ENCODE measurements at places on chromosomes 11 and 22. TPM values are rescaled to one million over a fixed set of nuclear protein-coding genes. Genes with fewer than 3 reads are reported as not detected.

DNA sequence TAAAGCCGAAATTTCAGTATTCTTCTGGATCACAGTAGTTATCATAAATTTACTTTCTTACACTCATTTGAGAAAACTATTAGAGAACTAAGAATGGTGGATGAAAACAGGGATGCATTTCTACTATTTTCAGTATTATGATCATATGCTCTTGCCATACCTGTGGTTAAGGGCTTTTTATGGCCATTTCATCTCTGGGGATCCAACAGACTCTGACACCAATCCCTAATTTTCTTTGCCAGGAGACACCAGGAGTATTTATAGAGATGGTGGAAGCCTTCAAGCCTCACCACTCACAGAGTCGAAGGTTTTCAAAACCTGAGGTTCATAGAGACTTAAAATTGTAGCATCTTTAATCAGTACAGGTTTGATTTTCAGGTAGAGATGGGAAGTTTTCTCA lies at the start of gene OR51L1:
Gene OR51L1 (plus strand): TSS at position 301 of the 400 bp plus-strand sequence. CDS start 4,132 bp downstream, outside the sequence.
- H3K27ac ChIP-seq, result no peak within 1 kb of the TSS
- DNase-seq, result no peak
- no peak within 1 kb of the TSS for H3K4me3 ChIP-seq
- no peaks in the 10 kb centered on the region for H3K27me3 ChIP-seq
- no peaks in the 10 kb centered on the region for H3K36me3 ChIP-seq

DNA sequence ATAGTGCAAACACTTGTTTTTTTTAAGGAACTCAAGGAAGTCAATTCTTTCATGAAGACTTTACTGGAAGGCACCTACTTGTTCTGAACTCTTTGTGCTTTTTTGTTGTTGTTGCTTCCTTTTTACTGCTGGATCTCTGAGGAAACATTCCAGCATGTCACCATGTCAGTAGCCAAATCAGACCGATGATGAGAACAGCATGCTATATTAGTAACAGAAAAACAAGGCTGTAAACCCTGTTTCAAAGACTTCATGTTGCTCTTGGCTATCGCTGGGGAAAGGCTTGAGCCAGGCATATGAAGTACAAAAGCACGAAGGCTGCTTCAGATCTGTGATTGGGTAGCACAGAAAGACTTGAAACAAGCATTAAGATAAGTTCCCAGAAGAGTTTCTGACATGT lies 125.6 kb upstream of the SLC5A12 start:
- no peaks in the 10 kb centered on the region for H3K4me1 ChIP-seq
- H3K27ac ChIP-seq, result no peak overlapping the region
- no peaks in the 10 kb centered on the region for H3K27me3 ChIP-seq
- no peak overlapping the region for H3K4me3 ChIP-seq

GRCh38 chr22:37823134-37823985 lies at the start of gene GALR3:
TSS of gene GALR3 (plus strand) at chr22:37823382. CDS start at chr22:37823407, 25 bp downstream.
- H3K27me3 ChIP-seq, result peaks cover 37% of the 10 kb centered on the region
- H3K4me1 ChIP-seq, result peaks cover 17% of the 10 kb centered on the region
- H3K4me3 ChIP-seq, result no peak within 1 kb of the TSS
- DNase-seq, result no peak

DNA sequence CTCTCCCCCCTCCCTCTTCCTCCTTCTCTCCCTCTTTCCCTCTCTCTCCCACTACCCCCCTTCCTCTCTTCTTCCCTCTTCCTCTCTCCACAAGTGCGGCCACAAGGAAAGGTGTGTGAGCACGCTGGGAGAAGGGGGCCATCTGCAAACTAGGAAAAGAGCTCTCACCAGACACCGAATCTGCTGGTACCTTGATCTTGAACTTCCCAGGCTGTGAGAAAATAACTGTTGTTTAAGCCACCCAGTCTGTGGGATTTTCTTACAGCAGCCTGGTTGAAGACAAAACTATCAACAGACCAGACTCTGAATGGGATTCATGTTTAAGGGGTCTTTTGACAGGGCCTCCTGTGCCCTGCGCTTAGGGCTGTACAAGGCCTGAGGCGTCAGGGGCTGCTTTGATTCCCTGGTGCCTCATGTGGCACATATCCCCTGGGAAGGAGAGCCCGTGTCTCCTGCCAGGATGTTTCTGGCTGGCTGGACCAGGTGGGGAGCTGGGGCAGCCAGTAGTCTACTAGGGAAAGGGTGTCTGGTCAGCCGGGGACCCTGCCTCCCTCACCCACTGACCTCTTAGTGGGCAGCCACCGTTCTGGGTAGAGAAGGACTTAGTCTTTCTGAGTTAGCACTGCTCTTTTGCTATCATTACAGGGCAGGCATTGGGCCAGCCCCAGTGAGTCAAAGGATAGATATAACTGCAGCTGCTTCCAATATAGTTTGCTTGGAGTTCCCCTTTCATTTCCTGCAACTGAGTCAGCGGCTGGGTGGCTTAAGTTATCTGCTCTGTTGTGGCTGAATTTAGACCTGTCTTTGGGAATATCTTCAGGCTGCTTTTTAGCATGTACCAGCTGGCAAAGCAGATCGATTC lies 6.2 kb downstream of the PANX1 start:
- peak overlapping the region; percentile 79 for H3K27ac ChIP-seq
- peaks cover 15% of the 10 kb centered on the region for H3K4me1 ChIP-seq
- H3K4me3 ChIP-seq, result no peak overlapping the region
- DNase-seq, result peak; percentile 55

- no peak overlapping the region for H3K27ac ChIP-seq
- H3K4me1 ChIP-seq, result no peaks in the 10 kb centered on the region
- no peaks in the 10 kb centered on the region for H3K27me3 ChIP-seq
- H3K36me3 ChIP-seq, result no peaks in the 10 kb centered on the region
- no peak for DNase-seq
- no peak overlapping the region for H3K4me3 ChIP-seq
Observed at GRCh38 chr11:82945682-82946081, 44.1 kb downstream of the DDIAS start.

GRCh38 chr11:120792306-120792705 lies 231.6 kb upstream of the TBCEL start:
- no peaks in the 10 kb centered on the region for H3K27me3 ChIP-seq
- DNase-seq, result peak; percentile 30

DNA sequence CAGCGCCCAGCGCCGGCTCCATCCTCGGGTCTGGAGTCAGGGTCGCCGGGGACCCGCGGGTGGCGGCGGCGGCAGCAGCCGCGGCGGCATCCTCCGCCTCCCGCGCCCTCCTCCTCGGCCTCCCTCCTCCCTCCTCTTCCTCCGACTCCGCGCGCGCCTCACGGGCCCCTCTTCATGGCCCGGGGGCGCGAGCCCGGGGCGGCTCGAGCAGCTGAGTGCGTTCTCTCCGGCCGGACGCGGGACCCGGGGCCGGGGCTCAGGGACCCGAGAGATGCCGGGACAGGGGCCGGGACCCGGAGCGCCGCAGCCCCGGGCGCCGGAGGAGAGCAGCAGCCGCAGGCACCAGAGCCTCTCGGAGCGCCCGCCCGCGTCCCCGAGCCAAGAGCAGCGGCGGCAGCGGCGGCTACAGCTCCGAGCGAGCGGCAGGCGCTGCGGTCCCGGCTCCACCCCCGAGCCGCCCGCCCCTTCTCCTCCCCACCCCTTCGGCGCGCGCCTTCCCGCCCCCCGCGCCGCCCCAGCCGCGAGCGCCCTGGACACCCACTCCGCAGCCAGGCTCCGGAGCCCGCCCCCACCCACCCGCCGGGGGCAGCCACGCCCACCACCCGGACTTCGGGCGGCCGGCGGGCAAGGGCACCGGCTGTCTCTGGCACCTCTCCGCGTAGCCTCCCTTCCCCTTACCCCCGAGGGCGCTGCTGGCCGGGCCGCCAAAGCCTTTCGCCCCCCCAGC lies at the start of gene CHST1:
Gene CHST1 (minus strand): TSS at position 417 of the 727 bp plus-strand sequence. CDS start 14,699 bp downstream, outside the sequence.
- H3K27ac ChIP-seq, result peak within 1 kb of the TSS; percentile 25
- peaks cover 75% of the 10 kb centered on the region for H3K27me3 ChIP-seq
- peak; percentile 47 for DNase-seq
- H3K4me1 ChIP-seq, result peaks cover 24% of the 10 kb centered on the region

DNA sequence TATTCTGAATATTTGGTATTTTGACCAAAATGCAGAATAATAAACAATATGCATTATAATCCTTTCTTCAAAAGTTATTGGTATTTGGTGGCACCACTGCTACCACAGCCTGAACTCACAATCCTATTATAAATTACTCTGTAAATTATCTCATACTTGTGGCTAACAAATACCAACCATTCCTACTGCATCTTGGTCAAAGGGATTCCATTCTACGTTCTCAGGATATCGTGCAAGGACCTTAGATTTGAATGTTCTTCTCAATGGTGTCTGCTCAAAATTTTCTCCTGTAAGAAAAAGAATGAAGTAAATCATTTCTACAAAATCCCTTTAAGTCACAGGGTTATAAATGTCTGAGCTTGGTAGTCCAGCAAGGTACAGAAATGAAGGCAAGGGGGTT lies 58.7 kb downstream of the DENND5A start:
- H3K4me1 ChIP-seq, result peaks cover 6% of the 10 kb centered on the region
- no peak overlapping the region for H3K4me3 ChIP-seq
- H3K27ac ChIP-seq, result no peak overlapping the region
- DNase-seq, result no peak

DNA sequence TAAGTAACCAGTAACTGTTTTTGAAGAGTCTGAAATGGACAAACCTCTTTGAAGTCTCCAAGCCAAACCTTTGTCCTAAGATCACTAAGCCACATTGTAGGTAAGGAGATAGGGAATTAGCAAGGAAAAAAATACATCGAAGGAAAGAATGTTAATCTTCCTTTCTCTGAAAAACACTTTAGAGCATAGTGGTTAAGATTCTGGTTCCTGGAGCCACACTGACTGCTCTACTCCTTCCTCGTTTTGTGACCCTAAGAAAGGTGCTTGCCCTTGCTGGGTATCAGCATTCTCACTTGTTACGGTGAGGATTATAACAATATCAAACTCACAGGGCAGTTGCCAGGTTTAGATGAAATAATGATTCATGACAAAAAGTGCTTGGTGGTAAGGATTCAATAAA lies 104.0 kb downstream of the SIK3 start:
- peaks cover 31% of the 10 kb centered on the region for H3K4me1 ChIP-seq
- no peaks in the 10 kb centered on the region for H3K36me3 ChIP-seq
- DNase-seq, result no peak
- H3K27ac ChIP-seq, result no peak overlapping the region

DNA sequence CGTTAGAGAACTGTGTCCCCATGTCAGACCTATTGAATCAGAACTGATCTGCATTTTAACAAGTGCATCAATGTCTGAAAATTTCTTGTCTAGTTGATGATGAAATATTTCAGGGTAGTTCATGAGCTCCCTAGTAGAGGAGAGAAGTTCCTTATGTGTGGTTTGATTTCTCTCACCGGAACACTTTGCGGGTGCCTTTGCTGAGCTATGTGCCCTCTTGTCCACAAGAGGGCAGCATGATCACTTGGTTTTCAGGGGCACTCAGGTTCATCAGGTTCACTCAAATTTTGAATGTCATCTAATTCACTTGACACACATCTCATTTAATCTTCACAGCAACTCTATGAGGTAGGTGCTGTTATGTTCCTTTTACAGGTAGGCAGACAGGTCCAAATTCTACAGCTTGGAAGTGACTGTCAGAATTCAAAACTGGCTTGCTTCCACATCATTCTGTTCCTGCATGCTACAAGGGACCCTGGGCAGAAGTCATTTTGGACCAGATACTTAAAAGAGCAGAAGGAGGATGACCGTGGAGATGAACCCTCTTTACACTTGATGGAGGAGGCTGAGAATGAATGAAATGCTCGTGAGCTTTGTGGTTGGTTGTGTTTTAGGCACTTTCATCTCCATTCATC lies 55.6 kb downstream of the P4HA3 start:
- DNase-seq, result peak; percentile 47
- no peaks in the 10 kb centered on the region for H3K27me3 ChIP-seq
- H3K4me1 ChIP-seq, result no peaks in the 10 kb centered on the region
- no peak overlapping the region for H3K4me3 ChIP-seq
- H3K27ac ChIP-seq, result no peak overlapping the region
- H3K36me3 ChIP-seq, result peaks cover 10% of the 10 kb centered on the region

- H3K4me1 ChIP-seq, result no peaks in the 10 kb centered on the region
- no peak overlapping the region for H3K4me3 ChIP-seq
- DNase-seq, result no peak
- no peaks in the 10 kb centered on the region for H3K27me3 ChIP-seq
- H3K36me3 ChIP-seq, result no peaks in the 10 kb centered on the region
Observed at GRCh38 chr22:24796860-24797259, 9.2 kb upstream of the SGSM1 start.

DNA sequence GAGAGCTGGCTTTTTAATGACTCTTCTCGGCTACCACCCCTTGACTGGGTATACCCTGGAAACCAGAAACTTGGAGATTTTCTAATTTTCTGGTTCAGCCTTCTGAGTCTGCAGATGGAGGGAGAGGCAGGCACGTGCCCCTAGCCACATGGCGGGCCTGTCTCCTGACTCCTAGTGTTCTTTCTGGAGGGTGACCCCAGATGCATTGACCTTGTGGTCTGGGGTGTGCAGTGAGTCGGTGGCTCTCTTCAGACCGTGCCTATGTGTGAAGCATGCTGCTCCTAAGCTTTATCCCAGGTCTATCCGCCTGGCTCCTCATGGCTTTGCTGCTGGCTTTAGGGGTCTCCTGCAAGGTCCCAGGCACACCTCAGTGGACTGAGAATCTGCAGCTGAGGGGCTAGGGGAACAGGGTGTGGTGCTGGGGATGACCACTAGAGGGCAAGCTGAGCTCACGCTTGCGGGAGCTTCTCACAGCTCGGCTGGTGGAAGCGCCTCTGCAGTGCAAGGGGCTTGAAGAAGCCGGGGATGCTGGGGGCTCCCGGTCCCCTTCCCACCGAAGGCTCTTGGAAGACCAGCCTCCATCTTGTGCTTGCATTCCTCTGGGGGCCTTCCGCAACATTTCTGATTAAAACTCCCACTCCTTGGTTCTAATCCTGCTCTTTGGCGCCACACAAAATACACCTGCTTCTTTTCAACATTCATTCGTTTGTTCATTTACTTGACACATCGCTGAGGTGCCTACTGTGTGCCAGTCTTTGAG lies 51.8 kb downstream of the OTOG start:
- H3K27me3 ChIP-seq, result peaks cover 4% of the 10 kb centered on the region
- no peaks in the 10 kb centered on the region for H3K4me1 ChIP-seq
- no peak overlapping the region for H3K27ac ChIP-seq
- no peak overlapping the region for H3K4me3 ChIP-seq

GRCh38 chr11:8011981-8012444 lies 24.9 kb downstream of the EIF3F start:
- H3K27ac ChIP-seq, result no peak overlapping the region
- peaks cover 8% of the 10 kb centered on the region for H3K27me3 ChIP-seq
- H3K36me3 ChIP-seq, result no peaks in the 10 kb centered on the region
- no peak overlapping the region for H3K4me3 ChIP-seq
- no peaks in the 10 kb centered on the region for H3K4me1 ChIP-seq

- H3K27me3 ChIP-seq, result no peaks in the 10 kb centered on the region
- H3K36me3 ChIP-seq, result no peaks in the 10 kb centered on the region
- H3K4me3 ChIP-seq, result no peak overlapping the region
Observed at GRCh38 chr11:108973402-108974162, 308.7 kb downstream of the DDX10 start.

GRCh38 chr11:61120706-61121191 lies 18.5 kb downstream of the CD5 start:
- no peak overlapping the region for H3K27ac ChIP-seq
- no peaks in the 10 kb centered on the region for H3K27me3 ChIP-seq
- H3K36me3 ChIP-seq, result no peaks in the 10 kb centered on the region

The DNAJC4 gene
- 97.9 TPM for total RNA-seq

The SLC7A4 gene
- 4.1 TPM for total RNA-seq

The CSNK1E gene
- total RNA-seq, result 93.7 TPM

The PMM1 gene
- 105 TPM for total RNA-seq

The SSTR3 gene
- total RNA-seq, result 0.16 TPM

The APLNR gene
- total RNA-seq, result 2.6 TPM

The PLEKHA7 gene
- 109 TPM for total RNA-seq

The OOSP4B gene
- total RNA-seq, result not detected

The ISX gene
- total RNA-seq, result 159 TPM

The MIAT gene
- total RNA-seq, result 17.1 TPM

The RPLP2 gene
- 542 TPM for total RNA-seq

The MRGPRX3 gene
- not detected for total RNA-seq
